ENCODE measurements at places on chromosomes 7 and 10. TPM values are rescaled to one million over a fixed set of nuclear protein-coding genes. Genes with fewer than 3 reads are reported as not detected.

Gene CADPS2
- total RNA-seq, result 82.9 TPM

Gene CNPY4
- 29.8 TPM for total RNA-seq

Gene CALML3
- not detected for total RNA-seq

Gene ADAP1
- 5.0 TPM for total RNA-seq

Gene ATP6V1F
- total RNA-seq, result 66.6 TPM

Gene TMEM140
- total RNA-seq, result 45.4 TPM

Gene PSD
- 0.11 TPM for total RNA-seq

Gene TEX47
- total RNA-seq, result not detected

Gene PNLIP
- total RNA-seq, result not detected

Gene SORBS1
- 3.7 TPM for total RNA-seq

Gene POU6F2
- not detected for total RNA-seq

Gene MMD2
- not detected for total RNA-seq

Gene PGAM2
- total RNA-seq, result not detected

Gene UCMA
- total RNA-seq, result not detected

Gene AKR1C1
- total RNA-seq, result 55.6 TPM

Gene CHST3
- 8.0 TPM for total RNA-seq

Gene LSM8
- 43.8 TPM for total RNA-seq

Gene ADCYAP1R1
- total RNA-seq, result under 0.01 TPM

Gene SCRN1
- total RNA-seq, result 85.3 TPM

Gene MRC1
- total RNA-seq, result 201 TPM
